ENCODE measurements at places on chromosomes 4 and X.

DNA sequence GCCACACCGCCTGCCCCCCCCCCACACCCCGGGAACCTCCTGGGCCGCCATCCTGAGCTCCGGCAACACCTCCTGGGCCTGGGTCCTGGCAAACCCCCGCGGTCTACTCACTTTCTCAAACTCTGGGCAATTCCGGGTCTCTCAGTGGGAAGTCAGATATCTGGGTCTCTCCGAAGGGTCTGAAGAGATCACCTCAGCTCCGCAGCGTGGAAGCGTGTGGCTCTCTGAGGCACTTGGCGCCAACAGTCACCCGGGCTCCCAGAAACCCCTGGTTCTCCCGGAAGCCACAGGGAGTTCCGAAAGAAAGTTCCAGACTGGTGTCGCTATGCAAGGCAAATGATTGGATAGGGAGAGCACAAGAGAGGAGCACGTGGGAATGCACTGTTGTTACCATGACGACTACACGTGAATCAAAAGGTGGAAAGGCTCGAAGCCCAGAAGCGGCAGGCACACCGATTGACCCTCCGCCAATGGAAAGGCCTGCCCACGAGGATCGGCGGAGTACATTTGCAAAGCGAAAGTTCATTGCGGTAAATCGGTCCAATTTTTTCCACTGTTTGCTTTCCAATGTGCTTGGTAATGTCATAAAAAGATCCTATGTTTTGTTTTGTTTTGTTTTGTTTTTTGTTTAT, at the start of gene PNMA6E:
Gene PNMA6E (minus strand): TSS at position 218 of the 632 bp plus-strand sequence. CDS start 2,501 bp downstream, outside the sequence.
- DNase-seq: no peak

DNA sequence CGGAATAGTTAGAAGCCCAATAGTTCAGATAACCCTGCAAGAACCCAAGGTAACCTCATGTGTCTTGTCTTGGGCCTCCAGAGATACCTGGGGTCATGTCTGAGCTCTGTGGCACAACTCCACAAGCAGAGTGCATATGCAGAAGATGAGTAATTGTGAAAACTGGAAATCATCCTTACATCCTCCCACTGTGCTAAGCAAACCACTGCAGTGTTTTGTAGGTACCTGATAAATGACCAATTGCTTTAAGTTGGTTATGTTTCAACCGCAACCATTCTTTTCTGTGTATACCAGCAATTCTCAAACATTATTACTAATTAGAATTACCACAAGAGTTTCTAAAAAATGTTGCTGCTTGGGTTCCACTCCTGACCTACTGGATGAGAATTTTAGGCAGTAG, 73.2 kb downstream of the CBLL2 start:
- DNase-seq: no peak

GRCh38 chrX:70973221-70973620, 42.3 kb upstream of the SLC7A3 start:
- DNase-seq: no peak

GRCh38 chr4:76090241-76090691, 15.8 kb downstream of the ART3 start:
- DNase-seq: no peak

GRCh38 chr4:15656038-15656470, 897 bp upstream of the FBXL5 start:
- DNase-seq: peak; percentile 77

GRCh38 chr4:76823495-76823894, 74.4 kb downstream of the SOWAHB start:
- no peak for DNase-seq
